ENCODE measurements at places on chromosomes 7 and 10.

- DNase-seq, result no peak
Measured at GRCh38 chr7:48938539-48939295, 14.4 kb downstream of the CDC14C start.

- no peak for DNase-seq
Measured at GRCh38 chr7:123916240-123916724, 8.8 kb upstream of the SPAM1 start.

DNA sequence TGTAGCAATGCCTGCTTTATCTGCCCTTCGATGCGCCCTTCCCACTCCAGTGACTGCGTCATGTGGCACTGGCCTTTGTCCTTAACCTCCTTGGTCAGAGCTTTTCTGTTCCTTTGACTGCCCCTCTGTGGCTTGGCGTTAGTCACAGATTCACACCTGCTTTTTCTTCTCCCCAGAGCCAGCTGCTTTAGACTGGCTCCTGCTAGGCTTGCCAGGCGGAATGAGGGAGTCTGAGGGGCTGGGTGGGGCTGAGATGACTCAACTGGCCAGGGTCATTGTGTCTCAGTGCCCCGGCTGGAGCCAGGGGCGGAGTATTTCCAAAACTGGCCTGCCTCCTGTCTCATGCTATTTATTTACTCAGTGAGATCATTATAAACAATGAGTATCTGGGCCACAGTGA lies 194.1 kb downstream of the EMX2 start:
- DNase-seq, result no peak

- no peak for DNase-seq
Measured at GRCh38 chr10:62760401-62760800, 44.1 kb upstream of the ADO start.

Measured in GM12891 (cell line).